Heart right ventricle (tissue), 16 donors: ENCODE measurements at places on chromosomes 4 and X.

DNA sequence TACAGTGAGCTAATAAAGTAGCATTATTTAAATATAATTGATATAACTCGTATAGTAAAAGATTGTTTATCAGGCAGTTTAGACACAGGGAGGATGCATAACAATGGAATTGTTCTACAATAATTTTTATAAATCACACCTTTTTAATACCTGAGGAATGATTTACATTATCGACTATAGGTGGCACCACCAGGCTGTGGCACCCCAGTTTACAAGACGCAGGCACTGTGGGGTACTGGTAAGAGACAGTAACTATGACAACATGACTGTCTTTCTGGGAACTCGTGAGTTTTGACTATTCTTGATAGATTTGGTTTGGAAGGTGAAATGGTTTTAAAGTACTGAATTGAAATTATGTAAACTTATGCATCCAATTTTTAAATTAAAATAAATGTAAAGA lies 27.1 kb upstream of the STBD1 start:
- DNase-seq, result no peak

DNA sequence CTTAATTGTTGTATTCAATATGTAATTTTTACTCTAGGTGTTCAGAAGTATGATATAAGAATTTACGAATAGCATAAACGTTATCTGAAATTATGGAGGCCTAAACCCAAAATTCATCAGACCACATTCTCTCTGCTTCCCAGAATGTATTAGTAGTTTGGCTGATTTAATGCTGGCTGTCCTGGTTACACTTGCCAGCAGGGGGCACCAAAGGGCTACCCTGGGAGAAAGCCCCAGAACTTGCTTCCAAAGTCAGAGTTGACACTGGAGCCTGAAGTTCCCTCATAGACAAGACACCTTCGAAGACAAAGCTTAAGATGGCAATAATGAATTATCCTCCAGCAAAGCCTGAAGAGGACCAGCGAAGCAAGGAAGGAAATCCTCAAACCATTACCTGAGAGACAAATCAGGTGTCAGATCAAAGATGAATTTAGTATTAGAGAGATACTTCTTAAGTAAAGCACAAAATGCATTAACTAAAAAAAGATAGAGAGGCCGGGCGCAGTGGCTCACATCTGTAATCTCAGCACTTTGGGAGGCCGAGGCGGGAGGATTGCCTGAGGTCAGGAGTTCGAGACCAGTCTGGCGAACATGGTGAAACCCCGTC lies 11.3 kb upstream of the ANOS1 start:
- peak; percentile 28 for DNase-seq

DNA sequence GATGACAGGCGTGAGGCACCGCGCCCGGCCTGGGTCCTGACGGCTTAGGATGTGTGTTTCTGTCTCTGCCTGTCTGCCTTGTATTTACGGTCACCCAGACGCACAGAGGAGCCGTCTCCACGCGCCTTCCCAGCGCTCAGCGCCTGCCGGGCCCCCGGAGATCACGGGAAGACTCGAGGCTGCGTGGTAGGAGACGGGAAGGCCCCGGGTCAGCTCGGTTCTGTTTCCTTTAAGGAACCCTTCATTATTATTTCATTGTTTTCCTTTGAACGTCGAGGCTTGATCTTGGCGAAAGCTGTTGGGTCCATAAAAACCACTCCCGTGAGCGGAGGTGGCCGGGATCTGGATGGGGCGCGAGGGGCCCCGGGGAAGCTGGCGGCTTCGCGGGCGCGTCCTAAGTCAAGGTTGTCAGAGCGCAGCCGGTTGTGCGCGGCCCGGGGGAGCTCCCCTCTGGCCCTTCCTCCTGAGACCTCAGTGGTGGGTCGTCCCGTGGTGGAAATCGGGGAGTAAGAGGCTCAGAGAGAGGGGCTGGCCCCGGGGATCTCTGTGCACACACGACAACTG lies 1.3 kb downstream of the SHOX start:
- no peak for DNase-seq

DNA sequence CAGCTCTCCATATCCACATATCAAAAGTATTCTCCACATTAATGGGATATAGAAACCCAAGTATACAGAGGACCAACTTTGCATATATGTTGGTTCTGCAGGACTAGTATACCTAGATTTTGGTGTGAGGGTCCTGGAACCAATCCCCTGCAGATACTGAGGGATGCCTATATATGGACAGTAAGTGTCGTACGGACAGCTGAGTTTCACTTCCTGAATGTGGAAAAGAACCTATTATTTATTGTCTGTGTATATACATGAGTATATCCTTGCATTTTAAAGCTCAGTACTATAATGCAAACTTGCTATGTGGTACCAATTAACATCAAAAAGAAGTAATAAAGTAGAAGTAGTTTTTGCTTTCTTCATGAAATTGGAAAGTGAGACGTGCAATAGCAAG lies 101.9 kb downstream of the FBXW7 start:
- no peak for DNase-seq

- DNase-seq, result no peak
These were observed 17.2 kb downstream of the ASB11 start for GRCh38 chrX:15298201-15298600.
